ENCODE measurements at places on chromosomes 2 and 18.

DNA sequence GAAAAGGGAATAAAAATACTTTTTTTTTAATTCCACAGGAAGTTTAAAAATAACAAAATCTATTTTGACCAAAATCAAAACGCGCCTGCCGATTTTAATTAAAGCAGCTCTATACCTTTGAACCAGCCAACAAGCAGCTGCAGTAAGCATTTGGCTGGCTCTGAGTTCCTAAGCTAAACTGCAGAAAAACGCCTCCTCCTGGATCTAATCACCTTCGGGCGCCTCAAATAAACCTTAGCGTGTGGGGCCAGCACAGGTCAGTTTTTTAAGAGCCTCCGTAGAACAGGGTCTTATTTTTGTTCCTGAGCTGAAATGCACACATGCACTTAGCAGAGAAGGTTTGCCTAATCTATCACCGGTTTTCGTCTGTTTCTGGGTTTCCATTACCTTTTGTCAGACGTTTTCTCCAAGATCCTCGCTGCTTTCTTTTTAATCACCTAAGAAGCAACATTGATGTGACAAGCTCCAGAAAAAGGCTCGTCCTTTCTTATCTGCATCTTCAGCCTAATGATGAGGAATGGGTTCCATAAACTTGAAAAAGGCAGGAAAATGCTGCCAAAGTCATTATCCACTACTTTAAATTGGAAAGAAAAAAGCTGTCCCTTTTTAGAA is 64.7 kb upstream of the HNRNPA3 start:
- no peak for DNase-seq

DNA sequence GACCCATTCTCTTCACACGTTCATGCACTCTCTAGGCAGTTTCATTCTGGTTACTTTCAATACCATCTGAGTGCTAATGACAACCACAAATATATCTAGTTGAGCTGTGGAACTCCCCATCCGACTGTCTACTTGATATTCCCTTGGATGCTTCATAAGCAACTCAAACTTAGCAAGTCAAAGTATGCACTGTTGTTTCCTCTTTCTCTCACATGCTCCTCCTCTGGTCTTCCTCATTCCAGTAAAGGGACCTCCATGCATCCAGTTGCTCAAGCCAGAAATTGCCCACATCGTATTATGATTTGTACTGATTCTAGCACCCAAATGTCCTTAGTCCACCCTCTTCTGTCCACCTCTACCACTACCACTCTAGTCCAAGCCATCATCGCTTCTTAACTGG is 22.3 kb downstream of the SEMA4F start:
- DNase-seq: no peak

DNA sequence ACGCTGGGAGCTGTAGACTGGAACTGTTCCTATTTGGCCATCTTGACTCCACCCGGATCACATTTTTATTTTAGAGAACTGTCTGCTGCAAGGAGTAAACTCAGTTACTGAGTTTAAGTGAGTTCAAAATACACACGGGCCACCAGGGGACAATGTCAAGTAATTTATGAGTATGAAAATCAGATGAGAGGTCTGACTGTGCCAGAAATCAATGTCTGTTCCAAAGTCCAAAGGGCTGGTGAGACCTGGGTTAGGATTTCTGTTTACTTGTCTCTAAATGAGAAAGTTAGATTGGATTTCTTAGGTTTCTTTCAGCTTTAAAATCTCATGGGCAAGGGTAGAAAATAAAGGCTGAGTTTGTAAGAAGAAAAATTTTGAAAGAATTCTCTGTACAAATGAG is 465.8 kb upstream of the MEIS1 start:
- no peak for DNase-seq

DNA sequence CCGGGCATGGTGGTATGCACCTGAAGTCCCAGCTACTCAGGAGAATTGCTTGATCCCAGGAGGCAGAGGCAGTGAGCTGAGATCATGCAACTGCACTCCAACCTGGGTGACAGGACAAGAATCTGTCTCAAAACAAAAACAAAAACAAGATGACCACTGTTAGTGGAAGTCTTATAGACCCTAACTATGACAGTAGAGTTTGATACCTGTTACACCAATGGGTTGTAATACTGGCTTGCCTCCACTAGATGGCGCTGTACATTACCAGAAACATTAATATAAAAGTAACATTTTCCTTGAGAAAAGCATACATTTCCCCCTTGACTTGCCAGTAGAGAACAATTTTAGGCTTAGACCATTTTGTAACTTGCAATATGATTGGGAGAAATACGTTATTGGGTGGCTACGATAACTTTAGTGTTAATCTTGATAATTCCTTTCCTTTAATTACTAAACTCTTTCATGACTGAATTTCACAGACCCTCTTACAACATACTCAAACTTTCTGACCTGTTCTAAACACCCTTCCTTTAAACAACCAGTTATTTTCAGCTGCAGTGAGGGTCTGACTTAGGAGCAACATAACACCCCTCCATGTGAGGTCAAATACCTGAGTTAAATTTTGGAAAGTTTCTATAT is 19.5 kb downstream of the SLC25A52 start:
- no peak for DNase-seq

DNA sequence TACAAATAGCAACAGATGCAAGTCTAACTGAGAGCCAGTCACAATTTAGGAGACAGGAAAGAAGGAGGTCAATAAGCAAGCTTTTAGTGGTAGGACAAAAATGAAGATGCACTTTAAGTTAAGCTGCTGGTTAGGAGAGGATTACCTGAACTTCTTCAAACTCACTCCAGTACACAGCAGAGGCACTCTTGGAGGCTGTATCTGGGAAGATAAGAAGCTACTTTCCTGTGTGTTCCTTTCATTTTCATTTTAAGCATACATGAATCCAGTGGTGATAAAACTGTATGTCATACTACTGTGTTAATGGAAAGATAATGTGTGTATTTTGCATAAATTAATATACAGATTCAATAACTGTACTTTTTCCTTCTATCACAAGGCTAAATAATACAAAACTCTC is 49.6 kb downstream of the HYCC2 start:
- DNase-seq: no peak

- DNase-seq: no peak
Measured at GRCh38 chr18:27606741-27607140, 421.6 kb upstream of the CHST9 start.

DNA sequence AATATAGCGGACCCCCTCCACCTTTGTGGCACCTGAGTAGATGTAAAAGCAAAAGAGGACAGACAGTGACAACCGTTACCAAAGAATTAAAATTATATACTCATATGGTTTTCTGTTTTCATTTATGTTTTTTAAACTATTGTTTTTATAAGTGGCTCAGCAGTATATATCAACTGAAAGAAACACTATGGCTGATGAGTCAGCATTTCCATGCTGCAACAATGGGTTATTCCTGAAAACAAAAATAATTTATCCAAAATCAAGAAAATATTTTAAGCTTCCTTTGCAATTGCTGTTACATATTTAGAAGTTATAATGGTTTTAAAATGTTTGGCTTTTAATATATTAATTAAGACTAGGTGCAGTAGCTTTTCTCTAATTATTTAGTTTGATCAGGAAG is 17.7 kb downstream of the MRPS9 start:
- no peak for DNase-seq

GRCh38 chr18:45723567-45724355 is at the start of gene SLC14A1:
Gene SLC14A1, plus strand, starts transcription at chr18:45724181. Its CDS starts 6,140 bp downstream, at chr18:45730321.
- DNase-seq: no peak

GRCh38 chr2:33219850-33220275 is 256.6 kb upstream of the RASGRP3 start:
- DNase-seq: no peak

DNA sequence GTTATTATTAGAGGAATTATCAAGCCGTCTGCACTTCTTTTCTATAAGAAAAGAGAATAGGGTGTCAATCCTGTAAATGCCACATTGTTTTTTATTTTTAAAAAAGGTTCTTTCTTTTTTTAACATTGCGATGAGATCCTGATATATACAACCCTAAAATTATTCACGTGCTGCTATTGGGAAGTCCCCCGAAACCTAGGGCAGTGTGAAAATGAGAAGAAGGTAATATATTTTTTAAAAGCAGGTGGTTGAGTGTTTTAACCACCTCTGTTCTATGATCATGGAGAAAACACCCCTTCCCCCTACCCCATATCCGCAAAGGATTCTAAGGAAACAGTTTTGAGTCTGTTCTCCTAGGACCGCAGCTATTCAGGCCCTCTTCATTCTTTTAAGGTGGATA is 94.5 kb upstream of the KLHL14 start:
- no peak for DNase-seq

DNA sequence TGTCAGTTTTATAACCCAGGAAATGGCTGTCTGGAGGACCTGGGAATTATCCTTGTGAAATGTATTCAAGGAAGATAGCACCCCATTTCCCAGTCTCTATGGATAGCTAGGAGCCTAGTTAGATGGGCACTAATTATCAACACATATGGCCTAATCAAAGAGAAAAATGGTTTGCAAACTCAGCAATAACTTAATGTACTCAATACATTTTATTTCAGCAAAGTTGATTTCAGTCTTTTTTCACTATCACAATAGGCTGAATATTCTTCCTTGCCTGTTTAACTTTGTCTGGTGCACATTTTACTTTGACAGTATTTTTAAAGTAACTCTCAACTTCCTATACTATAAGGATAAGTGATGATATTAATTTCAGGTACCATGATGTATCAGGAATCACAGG is 756.3 kb downstream of the CCDC85A start:
- DNase-seq: no peak

- no peak for DNase-seq
Measured at GRCh38 chr2:235542733-235543127, 48.9 kb downstream of the AGAP1 start.

- DNase-seq: no peak
Measured at GRCh38 chr18:79465392-79465991, 69.8 kb downstream of the NFATC1 start.

DNA sequence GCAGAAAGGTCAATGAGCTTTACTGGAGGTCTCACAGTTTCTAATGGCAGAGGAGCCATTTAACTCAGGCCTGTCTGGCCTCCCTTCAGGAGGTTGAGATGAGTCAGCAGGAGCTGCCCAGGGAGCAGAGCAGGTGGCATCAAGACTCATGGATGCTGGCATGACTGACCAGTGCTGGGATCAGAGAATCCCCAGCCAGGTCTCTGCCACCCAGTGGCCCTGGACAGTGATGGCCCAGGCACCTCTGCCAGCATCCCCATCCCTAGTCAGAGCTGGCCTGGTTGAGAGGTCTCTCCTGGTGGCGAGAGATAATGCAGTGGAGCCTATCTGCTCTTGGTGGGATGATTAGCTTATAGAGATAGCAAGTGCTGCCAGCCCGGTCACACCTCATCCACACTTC is 43.1 kb downstream of the GYPC start:
- no peak for DNase-seq

DNA sequence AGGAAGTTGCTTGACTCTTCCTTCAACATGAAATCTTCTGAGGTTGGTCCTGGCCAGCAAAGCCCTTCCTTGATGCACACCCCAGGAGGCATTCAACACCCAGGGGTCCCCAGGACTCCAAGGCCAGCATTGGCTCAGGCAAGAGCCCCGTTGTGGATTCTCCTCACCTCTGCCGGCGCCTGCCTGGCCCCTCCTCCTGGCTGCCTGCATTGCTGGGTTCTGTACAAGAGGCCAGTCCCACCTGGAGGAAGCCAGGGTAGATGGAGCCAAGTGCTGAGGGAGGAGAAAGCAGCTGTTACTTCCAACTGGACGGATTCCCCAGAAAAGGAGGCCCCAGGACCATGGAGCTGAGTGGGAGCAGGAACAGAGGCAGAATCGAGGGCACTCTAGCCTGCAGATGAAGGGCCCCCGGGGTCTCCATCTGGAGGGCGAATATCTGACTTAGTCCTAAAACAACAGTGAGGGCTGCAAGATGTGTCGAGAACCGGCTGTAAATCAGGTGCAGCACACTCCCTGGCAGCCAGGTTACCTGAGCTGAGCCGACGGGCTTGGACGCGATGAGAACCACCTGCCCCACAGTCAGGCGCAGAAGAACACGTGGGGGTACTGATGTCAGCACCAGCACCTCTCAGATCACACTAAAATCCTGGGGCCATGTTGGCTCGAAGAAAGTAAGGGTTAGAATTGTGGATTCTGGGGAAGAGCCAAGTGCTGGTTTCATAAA is 399.6 kb upstream of the SALL3 start:
- no peak for DNase-seq

All from fibroblast of skin of left biceps (primary cell).